ENCODE measurements at places on chromosomes 16 and 17. TPM values are rescaled to one million over a fixed set of nuclear protein-coding genes. Genes with fewer than 3 reads are reported as not detected.

Gene GLIS2
- 3.6 TPM for total RNA-seq

Gene PIPOX
- 1.1 TPM for total RNA-seq

Gene SLC16A5
- total RNA-seq = 5.2 TPM

Gene TP53TG3B
- total RNA-seq = not detected

Gene GSG1L
- not detected for total RNA-seq

Gene SBK1
- total RNA-seq = not detected

Data from uterine smooth muscle cell (primary cell).